GM23248 (cell line): ENCODE measurements at places on chromosomes 16 and 17. TPM values are rescaled to one million over a fixed set of nuclear protein-coding genes. Genes with fewer than 3 reads are reported as not detected.

The VAT1L gene
- total RNA-seq, result 6.2 and 7.1 TPM in 2 replicates

The CHD3 gene
- total RNA-seq, result 56.5 and 73.6 TPM in 2 replicates

DNA sequence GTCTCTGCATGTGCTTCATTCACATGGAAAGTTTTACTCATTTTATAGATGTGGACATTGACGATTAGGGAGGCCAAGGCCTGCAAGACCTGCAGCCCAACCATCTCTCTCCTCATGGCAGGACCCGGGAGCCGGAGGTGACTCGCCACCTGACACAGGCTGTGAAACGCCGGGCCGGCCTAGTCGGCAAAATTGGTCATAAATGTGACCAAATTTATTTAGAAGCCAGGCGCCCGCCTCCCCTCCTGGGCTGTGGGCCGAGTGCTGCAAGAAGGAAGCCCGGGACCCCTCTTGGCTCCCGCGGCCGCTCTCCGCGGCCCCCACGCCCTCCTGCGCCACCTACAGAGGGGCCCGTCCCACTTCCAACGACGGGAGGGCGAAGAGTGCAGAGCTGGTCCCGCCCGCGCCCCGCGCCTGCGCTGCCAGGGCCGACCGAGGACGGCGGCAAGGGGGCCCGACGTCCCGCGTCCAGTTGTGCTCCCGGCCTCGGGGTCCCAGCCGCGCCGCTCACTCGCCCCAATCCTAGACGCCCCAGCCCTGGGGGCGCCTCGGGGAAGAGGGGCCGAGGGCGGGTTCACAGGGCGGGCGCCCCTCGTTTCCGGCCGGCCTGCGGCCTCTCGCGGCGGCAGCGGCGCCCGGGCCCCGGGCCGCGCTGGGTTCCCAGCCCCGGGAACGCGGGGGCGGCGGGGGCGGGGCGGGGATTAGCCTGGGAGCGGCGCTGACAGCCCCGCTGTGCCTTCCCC is 47.5 kb downstream of the WNT3 start:
- H3K27ac ChIP-seq, result peak overlapping the region; percentile 33
- peak; percentile 83 for DNase-seq
- H3K4me3 ChIP-seq, result peak overlapping the region; percentile 68
- no peaks in the 10 kb centered on the region for H3K4me1 ChIP-seq

GRCh38 chr16:12453832-12454231 is 349.9 kb downstream of the CPPED1 start:
- no peak overlapping the region for H3K27ac ChIP-seq
- H3K4me1 ChIP-seq, result no peaks in the 10 kb centered on the region
- H3K4me3 ChIP-seq, result no peak overlapping the region

DNA sequence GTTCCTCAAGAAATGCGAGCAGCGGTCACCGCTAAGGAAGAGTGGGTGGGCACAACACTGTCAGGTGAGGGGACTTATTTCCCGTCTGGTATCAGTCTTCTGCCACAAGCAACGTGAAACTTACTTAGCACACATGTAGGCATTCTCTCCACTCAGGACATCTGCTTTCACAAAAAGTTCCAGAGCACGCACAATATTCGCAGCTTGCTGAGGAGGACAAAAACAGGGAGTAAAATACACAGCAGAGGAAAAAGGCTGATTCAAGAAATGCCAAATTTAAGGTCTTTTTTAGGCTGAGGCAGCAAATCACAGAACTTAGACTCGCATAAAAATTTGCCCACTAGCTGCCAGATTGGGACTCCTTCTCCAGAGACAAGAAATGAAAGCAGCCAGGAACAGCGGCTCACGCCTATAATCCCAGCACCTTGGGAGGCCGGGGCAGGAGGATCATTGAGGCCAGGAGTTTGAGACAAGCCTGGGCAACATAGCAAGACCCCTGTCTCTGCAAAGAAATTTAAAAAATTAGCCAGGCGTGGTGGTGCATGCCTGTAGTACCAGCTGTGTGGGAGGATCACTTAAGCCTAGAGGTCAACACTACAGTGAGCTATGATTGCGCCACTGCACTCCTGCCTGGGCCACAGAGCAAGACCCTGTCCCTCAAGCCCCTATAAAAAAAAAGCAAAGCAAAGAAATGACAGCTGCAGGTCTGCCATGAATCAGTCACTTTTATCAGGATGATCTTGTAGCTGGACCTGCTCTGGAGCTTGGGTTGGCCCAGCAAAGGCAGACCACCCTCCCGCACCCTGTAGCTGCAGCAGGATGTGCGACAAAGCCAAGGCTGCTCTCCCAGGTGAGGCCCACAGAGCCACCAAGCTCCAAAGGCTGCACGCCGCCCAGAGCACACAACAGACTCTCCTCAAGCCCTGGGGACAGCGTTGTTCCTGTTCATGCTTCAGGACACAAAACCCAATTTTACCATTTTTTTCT is 20.5 kb downstream of the USP36 start:
- peaks cover 57% of the 10 kb centered on the region for H3K36me3 ChIP-seq
- no peak for DNase-seq
- H3K4me1 ChIP-seq, result peaks cover 14% of the 10 kb centered on the region
- H3K27ac ChIP-seq, result no peak overlapping the region
- H3K4me3 ChIP-seq, result no peak overlapping the region

DNA sequence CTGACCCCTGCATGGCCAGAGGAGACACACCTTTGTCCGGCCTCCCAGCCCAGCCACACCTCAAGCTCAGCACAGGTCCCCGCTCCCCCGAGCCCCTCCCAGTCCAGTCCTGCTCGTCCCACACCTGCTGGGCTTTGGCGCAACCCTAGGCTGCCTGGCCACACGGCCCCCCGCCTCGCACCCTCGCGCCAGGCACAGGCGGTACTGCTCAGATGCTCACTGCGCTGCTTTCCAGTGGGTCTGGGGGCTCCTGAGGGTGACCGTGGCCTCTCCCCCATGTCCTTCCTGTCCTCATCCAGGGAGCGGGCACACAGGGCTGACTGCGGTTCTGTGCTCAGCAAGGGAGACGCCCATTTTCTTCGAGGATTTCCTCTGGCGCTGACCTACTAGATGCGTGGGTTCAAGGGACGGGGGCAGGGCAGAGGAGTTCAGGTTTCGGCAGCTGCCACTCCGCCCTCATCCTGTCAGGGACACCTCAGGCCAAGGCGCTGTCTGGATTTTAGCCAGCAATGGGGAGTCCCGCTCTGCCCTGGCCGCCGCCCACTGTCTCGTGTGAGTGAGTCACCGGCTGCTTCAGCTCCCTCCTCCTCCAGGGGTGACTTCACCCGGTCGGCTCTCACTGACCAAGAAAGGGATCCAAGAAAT is 118.0 kb upstream of the ZNF469 start:
- H3K27me3 ChIP-seq, result no peaks in the 10 kb centered on the region
- peak overlapping the region; percentile 2; the same call in 1 of the 2 replicates for H3K4me3 ChIP-seq
- no peak overlapping the region for H3K27ac ChIP-seq
- H3K36me3 ChIP-seq, result no peaks in the 10 kb centered on the region
- H3K4me1 ChIP-seq, result peaks cover 3% of the 10 kb centered on the region; the same call in 1 of the 2 replicates
